Right ventricle myocardium superior (tissue), 1 donor: ENCODE measurements at places on chromosomes 11 and 22.

GRCh38 chr11:26550022-26550421, 22.0 kb downstream of the MUC15 start:
- no peak for DNase-seq

DNA sequence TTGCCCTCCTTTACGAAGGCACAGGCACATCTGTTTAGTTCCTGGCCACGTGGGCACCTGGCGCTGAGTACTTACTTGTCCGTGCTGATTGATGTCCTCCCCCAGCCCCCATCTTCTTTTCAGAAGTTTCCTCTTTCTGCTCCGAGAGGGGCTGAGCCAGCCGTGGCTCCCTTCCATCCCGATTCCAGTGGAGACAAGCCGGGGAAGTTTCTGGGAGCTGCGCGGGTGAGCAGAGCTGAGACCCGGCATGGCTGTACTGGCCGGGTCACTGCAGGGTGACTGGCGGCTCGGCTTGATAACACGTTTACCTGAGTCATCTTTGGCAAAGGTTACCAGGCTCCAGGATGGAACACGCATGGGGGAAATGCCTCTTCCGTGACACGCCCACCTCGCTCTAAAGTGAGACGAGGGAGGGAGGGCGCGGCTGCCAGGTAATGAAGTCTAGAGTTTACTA, 45.4 kb upstream of the ATXN10 start:
- DNase-seq, result no peak

DNA sequence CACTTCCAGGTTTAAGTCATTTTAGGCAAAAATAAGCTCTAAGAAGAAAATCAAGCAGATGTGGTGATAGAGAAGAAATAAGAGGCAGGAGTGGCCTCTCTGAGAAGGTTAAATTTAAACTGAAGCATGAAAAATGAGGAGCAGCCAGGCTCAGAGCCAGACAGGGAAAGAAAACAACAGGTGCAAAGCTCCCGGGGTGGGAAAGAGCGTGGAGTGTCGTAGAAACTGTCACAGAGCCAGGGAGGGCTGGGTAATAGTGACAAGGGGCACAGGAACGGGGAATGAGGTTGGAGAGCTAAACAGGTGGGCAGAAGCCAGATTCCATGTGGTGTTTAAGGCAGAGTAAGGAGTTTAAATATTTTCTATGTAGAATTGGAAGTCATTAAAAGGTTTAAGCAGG, 132.1 kb upstream of the BLID start:
- DNase-seq, result no peak

DNA sequence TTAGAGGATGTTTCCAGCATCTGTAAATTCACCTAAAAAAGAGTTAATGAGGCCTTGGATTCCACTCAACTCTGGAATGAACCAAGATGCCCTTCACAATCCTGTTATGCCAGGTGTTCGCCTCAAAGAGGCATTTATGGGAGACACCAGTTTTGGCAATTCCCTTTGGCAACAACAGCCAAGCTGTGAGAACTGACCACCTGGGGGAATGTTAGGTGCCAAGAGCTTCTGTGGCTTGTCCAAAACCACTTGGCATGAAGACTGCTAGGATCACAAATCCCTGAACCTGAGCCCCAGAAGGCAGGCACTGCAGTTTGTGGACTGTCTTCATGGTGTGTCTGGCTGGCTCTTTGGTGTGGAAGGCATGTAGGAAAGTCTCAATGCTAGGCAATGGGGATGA, 164.4 kb upstream of the BDNF start:
- DNase-seq, result no peak

- no peak for DNase-seq
Observed at GRCh38 chr11:102840018-102840417, 3.4 kb downstream of the MMP3 start.

DNA sequence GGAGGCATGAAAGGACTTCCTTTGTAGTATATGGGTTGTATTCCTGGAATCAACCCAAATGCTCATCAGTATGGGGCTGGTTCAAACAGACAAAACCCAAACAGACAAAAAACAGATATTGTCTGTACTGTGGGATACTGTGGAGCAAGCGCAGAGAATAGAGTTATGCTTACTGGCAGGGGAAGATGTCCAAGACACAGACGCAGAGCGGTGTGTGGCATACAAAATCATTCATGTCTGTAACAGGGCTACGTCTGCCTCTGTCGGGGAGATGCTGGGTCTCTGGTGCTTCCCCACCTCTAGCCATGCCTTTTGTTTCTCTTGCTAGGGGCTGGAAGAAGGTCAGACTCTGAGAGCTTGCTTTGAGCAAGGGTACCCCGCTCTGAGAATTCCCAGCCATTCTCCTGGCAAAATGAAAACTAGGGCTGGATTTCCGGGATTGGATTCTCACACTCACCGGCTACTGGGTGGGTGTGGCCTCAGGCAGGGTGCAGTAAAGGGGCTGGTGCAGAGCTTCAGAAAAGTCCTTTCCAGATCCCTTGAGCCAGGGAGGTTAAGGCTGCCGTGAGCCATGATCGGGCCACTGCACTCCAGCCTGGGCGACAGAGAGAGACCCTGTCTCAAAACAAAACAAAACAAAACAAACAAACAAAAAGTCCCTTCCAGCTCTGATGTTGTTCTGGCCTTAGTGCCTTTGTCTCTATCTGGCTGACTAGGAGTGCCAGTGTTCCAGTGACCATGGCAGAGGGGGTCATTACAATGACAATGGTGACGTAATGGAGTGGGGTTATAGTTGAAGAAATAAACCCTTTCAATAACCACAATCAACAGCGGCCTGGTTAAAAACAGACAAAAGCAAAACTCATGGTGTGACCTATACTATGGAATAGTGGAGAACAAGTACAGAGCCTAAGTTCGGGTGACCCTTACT, 2.9 kb upstream of the ABCC8 start:
- DNase-seq, result no peak

GRCh38 chr22:30348809-30349208, 7.9 kb downstream of the SF3A1 start:
- DNase-seq, result no peak

GRCh38 chr22:38608992-38609750, 39.2 kb upstream of the DMC1 start:
- no peak for DNase-seq

- DNase-seq, result peak; percentile 19
Observed at GRCh38 chr11:2537896-2538724, 93.3 kb downstream of the KCNQ1 start.

DNA sequence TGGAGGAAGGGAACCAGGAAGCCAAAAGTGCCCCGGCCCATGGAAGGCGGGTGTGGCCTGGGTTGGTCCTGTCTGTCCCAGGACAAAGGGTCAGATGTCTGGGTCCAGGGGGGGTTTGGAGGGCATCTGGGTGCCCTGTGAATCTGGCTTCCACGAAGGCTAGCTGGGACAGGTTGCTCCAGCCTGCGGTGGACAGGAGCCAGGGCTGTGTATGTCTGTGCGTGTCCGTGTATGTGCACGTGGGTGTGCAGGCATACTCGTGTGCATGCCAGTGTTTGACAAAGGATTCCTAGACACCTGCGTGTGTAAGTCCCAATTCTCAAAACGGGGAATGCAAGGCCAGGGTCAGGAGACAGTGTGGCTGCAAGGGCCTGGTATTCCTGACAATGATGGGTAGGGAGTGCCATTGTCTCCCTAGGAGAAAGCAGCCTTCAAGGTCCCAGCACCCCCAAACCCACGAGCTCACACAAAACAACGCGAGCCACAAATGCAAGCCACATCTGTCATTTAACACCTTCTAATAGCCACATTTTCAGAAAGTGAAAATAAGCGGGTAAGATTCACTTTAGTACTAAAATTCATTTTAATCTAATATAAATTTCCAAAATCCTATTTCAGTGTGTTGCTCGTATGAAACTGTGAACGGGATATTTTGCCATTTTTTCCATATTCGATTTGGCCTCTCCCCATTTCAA, 78.4 kb upstream of the WNT7B start:
- peak; percentile 72 for DNase-seq

DNA sequence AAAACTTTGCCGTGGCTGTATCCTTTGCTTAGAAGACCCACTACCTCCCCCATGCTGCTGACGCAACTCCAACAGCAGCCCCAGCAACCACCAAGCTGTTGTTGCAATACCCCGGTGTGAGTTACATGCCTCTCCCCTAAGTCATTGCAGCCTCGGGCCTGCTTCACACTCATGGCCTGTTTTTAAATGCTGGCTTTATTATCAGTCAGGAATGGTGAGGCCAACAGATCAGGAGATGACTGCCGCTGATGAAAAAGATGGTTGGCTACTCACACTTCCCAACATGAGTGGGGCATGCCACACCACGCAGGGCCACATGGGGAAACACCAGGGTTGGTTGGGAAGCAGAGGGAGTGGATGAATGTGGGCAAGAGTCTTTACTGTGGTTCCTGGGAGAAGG, 171.5 kb upstream of the SYT13 start:
- no peak for DNase-seq

DNA sequence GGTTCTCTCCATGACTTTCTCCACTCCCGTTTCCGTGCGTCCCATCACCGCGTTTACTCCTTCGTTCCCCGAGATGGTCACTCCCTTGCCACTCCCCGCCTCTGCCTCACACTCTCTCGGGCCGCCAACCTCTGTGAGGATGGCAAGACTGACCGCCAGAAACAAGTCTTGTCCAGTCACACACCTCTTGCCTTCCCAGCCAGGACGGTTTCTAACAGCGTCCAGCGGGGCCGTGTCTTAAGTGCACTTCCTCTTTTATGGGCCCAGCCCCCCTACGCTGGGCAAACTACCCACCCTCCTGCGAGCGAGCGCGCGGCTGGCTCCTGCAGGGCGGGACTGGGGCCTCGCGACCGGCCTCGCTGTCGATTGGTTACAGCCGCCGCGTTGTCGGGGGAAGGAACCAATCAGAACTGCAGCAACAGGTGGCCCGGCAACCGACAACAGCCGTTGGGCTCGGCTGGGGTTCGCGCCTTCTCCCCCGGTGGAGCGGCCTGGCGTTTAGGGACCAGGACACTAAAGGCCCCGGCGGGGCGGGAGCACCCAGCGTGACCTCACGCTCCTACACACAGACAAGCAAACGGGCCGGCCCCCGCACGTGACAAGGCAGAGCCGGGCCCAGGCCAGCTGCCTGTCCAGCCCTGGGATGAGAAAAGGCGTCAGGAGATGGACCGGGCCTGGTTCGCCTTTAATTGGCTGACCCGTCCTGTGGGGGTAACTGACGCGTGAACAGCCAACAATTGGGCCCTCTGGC, 522 bp upstream of the UCP2 start:
- DNase-seq, result peak; percentile 96

DNA sequence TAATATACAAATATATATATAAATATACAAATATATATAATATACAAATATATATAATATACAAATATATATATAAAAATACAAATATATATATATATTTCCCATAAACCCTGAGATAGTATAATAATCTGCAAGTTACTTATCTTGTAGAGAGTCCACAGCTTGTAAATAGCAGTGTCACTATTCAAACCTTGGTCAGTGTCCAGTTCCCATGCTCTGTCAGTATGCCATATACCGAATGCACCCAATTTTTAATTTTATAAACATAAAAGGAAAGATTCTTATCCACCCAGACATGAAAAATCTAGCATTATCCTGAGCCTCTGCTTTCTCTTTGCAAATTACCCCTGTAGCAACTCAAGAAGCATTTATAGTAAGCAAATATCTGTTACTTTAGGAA, 21.6 kb upstream of the CTSC start:
- DNase-seq, result no peak

GRCh38 chr22:22955866-22956535, 68.4 kb downstream of the IGLL5 start:
- peak; percentile 59 for DNase-seq

- no peak for DNase-seq
Observed at GRCh38 chr11:125872138-125872491, 15.4 kb upstream of the HYLS1 start.

GRCh38 chr11:128251140-128251539, 336.2 kb downstream of the ETS1 start:
- DNase-seq, result no peak
